ENCODE measurements at places on chromosomes 6 and 20.

- no peak for DNase-seq
Observed at GRCh38 chr6:145802141-145802540, 12.5 kb downstream of the FBXO30 start.

- DNase-seq: peak; percentile 67
Observed at GRCh38 chr20:50992733-50993457, 30.0 kb downstream of the KCNG1 start.

DNA sequence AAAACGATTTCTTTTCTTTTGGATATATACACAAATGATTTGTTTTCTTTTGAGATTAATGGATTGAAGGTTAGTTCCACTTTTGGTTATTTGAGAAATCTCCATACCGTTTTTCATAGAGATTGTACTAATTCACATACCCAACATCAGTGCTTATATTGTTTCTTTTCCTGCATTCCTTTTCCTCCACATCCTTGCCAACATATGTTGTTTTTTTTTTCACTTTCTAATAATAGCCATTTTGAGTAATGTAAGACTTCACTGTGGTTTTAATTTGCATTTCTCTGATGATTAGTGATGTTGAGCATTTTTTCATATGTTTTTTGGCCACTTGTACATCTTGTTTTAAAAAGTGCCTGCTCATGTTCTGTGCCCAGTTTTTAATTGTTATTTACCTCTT, 846.4 kb upstream of the EYS start:
- DNase-seq: no peak

DNA sequence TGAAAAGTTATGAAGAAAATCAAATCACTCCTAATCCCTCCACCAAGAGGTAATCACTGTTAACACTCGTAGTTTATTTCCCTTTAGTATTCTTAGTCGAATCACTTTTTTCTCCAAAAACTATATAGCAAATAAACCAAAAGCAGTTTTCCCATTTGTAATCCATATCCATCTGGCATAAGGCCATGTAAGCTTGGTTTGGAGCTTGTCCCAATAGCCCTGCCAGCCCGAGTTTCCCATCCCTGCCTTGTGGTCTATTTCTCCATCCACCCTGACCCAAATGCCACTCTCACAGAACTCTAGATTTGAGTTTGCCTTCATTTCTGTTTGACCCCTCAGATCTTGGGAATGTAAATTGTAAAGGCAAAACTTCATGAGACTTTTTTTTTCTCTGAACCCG, 71.8 kb upstream of the DSP start:
- peak; percentile 64 for DNase-seq

- DNase-seq: no peak
Observed at GRCh38 chr6:160523223-160523622, 140.9 kb downstream of the LPA start.

GRCh38 chr6:128642132-128642531, 121.7 kb upstream of the PTPRK start:
- DNase-seq: no peak

- DNase-seq: peak; percentile 64
Observed at GRCh38 chr6:84762220-84763002, 2.0 kb downstream of the TBX18 start.

GRCh38 chr20:49230021-49230420, 10.8 kb downstream of the DDX27 start:
- no peak for DNase-seq

- peak; percentile 28 for DNase-seq
Observed at GRCh38 chr6:143232849-143233248, 172.2 kb downstream of the AIG1 start.

- DNase-seq: no peak
Observed at GRCh38 chr20:61185181-61185580, 66.9 kb upstream of the CDH4 start.

GRCh38 chr20:17636523-17637412, 45.3 kb downstream of the RRBP1 start:
- no peak for DNase-seq

- no peak for DNase-seq
Observed at GRCh38 chr6:37637562-37638413, 59.9 kb downstream of the MDGA1 start.

GRCh38 chr6:109783250-109783986, 92.3 kb downstream of the FIG4 start:
- DNase-seq: no peak

GRCh38 chr6:18347021-18347577, 40.1 kb upstream of the RNF144B start:
- DNase-seq: no peak

DNA sequence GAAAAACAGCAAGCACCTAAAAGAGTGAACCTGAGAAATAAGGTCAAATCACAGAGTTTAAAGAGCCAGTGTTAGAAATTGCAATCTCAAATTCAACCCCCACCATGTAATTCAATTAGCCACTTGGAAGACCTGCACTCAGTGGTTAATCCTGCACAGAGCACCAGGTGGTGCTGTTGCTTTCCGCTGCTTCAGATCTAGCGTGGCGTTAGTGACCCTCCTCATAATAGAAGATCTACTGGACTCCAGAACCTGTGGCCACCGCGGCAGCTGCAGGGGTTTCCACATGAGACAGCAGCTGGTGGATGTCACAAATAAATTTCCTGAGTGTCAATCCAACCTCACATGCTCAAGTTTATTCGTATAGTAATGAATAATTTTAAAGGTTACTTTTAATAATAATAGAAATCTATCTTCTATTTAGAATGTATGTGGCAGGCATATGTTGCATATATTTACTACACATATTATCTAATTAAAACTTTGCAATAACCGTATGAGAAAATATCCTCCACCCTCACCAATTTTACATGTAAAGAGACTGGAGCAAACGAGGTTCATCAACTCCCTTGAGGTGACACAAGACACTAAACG, 84.4 kb downstream of the SYNE1 start:
- DNase-seq: peak; percentile 70

DNA sequence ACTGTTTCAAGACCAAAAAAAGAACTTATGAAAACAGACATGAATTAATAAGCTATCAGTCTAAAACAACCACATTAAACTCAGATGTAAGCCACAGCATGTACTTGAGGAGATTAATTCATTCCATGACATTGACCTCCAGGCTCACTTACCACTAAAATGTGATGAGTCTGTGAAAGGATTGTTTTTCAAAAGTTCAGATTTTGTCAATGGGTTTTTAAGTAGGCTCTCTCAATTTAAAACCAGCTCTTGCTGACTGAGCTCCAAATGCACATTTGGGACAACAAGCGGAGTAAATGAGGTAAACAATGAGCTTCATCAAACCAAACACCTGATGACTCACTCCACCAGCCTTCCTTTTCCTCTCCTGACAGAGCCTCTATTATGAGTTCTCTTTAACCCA, 197.0 kb downstream of the SIM1 start:
- peak; percentile 84 for DNase-seq

DNA sequence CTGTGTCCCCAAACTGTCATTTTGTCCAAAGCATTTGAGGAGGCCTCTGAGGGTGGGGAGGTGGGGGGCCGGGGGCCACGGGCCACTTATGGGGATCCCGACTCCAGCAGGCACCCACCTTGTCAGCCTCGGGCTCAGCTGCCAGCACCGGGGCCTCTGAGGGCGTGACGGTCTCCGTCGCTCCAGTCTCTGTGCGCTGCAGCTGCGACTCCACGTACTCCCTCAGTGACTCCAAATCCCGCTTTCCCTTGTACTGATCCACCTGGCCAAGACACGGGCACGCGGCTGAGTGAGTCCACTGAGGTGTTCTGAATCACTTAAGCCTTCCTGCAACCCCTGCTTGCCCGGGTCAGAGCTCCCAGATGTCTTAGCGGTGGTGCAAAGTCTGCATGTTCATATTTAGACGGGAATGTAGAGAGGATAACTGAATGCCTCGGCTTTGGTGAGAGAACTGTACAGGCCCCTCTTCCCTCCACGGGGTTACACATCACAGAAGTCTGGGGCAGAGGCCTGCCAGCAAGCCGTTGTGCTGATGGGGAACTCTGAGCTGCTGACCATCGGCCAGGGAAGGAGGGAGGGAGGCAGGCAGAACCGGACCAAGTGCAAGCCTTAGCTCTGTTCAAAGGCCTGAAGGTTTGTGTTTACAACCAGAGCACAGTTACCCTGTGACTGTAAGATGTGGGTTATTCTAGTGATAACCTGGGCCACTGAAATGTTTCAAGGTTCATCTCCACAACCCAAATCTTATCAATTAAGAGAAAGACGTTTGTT, 21.8 kb downstream of the TXNDC5 start:
- DNase-seq: no peak

DNA sequence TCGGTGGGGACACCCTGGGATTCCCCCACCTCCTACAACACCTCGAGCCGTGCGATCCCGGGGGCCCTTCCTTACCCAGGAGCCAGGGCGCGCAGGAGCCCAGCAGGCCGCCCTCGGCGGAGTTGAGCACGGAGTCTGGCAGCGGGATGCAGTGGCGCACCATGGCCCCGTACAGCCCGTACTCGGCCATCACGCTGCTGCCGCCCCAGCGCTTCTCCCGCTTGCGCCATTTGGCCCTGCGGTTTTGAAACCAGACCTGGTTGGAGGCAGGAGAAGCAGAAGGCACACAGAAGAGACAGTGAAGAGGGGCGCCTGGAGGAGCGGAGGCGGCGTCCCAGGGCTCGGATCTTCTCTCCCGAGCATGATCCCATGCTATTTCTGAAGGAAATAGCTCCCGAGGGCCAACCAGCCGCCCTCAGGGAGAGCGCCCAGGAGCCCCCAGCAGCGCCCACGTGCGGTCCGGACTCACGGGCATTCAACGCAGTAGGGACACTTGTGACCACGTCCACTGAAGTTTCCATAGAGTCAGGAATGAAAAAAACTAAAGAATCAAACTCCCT, 4.3 kb downstream of the VSX1 start:
- DNase-seq: peak; percentile 33

- peak; percentile 53 for DNase-seq
Observed at GRCh38 chr6:29705389-29706231, 17.6 kb upstream of the HLA-F start.

DNA sequence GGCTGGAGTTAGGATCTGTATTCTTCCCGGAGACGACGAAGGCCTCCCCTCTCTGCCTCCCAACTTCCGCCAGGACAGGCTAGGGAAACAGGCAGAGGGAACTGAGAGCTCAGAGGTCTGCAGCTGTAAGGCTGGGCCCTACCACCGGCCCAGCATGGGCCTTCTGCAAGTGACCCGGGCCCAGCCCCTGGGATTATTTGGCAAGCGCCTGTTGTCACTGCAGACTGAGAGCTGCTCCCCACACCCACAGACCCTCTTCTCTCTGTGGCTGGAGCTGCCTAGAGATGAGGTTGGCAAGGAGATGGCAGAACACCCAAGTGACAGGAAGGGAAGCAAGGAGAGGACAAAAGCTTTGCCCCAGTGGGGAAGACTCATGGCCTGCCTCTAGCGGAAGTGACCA, 212.6 kb downstream of the ZDHHC14 start:
- no peak for DNase-seq

DNA sequence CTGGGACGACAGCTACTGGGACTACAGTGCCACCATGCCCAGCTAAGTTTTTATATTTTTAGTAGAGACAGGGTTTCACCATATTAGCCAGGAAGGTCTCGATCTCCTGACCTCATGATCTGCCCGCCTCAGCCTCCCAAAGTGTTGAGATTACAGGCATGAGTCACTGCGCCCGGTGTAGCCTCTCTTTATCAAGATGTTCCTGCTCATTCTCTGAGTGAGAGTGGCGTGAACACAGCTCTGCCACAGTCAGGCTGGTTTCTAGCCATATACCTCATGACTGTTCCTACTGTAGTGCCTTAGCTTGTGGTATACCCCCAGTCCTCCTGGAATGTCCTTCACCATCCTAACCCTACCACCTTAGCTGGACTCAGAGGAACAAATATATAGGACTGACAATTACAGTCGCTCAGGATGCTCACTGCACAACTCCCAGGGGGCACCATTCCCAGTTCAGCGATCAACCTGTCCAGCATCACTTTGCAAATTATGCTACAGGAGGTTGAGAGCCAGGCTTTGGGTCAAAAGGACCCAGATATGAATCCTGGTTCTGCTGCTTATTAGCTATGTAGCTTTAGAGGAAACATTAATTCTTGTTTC, 86.3 kb downstream of the CHMP4B start:
- no peak for DNase-seq

DNA sequence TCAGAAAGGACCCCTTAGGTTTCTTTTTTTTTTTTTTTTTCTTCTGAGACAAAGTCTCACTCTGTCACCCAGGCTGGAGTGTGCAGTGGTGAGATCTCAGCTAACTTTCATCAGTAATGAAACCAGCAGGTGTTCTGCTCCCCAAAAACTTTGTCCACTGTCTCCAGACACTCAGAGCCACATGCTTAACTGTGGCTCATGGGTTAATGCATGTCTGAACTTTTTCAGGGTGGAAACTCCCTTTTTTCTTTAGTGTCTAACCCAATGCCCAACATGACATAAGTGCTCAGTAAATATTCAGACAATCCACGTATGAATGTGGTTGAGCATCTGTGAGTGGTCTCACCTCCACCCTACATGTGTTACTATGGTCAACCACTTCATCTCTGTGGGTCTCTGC, 45.4 kb downstream of the MYB start:
- no peak for DNase-seq

- no peak for DNase-seq
Observed at GRCh38 chr20:31637660-31638059, at the start of gene COX4I2. COX4I2 (plus strand) TSS chr20:31637912; CDS start chr20:31639018, 1,106 bp downstream.

DNA sequence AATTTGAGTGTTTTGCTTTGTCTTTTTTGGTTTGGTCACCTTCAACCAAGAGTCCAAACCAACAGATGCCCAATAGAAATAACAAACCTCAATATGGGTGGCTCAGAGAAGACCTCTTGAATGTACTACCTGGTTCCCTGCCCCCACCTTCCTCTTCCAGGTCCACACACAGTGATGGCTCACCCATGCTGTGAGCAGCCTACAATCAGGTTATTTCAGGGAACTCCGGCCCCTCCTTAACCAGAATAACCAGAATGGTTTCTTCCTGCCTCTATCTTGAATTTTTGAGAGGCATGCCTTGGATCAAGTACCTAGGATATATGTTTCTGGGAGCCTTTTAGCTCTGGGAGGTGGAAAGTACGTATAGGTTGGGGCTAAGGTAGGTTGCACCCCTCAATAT, 327.1 kb upstream of the PRDM1 start:
- DNase-seq: no peak

DNA sequence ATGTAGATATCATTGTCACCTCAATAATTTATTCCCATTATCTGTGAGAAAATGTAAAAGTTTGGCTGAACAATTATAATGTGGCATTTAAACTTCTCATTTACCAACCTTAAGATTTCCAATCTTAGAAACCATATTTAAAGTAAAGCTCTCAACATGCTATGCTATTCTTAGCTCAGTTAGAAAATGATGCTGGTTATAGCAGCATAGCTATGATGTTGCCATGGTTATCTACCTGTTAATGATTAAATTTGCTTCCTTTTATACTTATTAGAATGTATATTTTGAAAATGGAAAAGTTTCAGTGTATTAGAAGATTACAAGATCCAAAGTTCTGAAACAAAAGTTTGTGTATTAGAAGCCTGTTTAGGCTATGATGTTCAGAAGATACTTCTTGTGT, 110.1 kb downstream of the GPR63 start:
- DNase-seq: no peak

DNA sequence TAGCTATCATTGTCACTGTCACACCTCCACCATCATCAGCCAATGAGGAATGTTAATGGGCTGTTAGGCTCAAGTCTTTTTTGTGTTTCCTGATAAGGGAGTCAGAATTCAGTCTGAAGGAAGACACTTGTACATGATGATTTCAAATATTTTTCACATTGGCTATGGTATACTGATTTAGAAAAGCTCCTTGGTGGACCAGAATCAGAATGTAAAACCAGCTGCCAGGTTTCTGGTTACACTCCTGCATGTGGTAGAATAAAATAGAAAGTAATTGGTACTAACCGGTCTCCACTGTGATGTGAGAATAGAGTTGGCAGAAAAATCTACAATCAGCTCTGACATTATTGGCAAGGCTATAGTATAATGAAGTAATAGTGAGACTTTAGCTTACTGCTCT, 10.7 kb downstream of the COL9A1 start:
- DNase-seq: no peak

- DNase-seq: peak; percentile 4
Observed at GRCh38 chr6:130671577-130671976, 155.6 kb upstream of the SMLR1 start.
